ENCODE measurements at places on chromosomes 4 and X. TPM values are rescaled to one million over a fixed set of nuclear protein-coding genes. Genes with fewer than 3 reads are reported as not detected.

- ATAC-seq, result no peak
Observed at GRCh38 chrX:22795671-22796070, 204.1 kb upstream of the DDX53 start.

- no peak for ATAC-seq
Observed at GRCh38 chr4:138055890-138056289, 186.3 kb downstream of the SLC7A11 start.

DNA sequence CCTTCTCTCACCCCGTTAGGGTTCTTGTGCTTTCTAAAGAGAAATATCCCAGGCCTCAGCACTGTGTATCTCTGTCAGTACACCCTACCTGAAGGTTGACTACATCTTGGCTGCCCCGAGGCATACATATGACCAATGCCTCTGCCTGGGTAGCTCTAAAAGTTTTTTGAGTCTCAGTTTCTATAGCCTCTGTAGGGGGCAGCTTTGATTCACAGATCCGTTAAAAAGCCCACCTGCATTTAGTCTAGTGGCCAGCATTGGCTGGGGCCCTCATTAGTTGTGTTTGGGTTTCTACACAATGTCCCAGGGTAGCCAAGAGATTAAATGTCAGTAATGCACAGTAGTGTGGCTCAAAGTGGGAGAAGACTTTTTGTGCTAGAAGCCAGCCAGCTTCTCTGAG, 151.1 kb downstream of the CFAP299 start:
- no peak for ATAC-seq

- ATAC-seq, result no peak
Observed at GRCh38 chr4:81502564-81502963, 30.9 kb upstream of the RASGEF1B start.

GRCh38 chr4:160510928-160511327, 1408.0 kb downstream of the RAPGEF2 start:
- ATAC-seq, result peak; percentile 50

GRCh38 chrX:16825264-16826035, 39.2 kb downstream of the TXLNG start:
- ATAC-seq, result no peak

DNA sequence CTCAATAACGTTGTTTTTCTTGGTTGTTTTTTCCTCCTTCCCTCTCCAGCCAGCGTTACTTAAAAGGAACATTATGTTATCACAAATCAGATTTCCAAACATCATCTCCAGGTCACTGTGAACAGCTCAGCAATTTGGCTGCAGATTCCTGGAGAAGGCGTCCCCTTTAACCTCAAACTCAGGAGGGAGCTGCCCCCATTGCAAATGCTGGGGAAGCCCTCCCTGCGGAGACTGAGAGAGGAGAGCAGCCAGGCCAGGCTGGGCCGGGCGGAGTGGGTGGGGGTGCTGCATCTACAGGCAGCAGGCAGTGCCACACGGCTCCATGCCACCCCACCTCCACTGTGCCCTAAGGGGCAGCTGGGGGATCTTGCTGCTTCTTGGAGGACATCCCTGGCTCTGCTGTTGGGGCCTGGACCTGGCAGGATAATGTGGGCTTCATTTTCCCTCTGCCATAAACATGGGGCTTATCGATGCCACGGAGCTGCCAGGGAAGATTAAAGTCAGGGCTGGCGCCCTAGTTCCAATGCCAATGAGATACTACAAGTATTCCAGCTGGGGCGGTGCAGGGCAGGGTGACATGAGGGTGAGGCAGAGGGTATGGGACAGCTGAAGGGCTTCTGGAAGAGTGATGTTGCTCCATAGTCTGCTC, 148.8 kb downstream of the PJA1 start:
- no peak for ATAC-seq

GRCh38 chr4:26885912-26886274, 25.3 kb downstream of the STIM2 start:
- peak; percentile 71 for ATAC-seq

DNA sequence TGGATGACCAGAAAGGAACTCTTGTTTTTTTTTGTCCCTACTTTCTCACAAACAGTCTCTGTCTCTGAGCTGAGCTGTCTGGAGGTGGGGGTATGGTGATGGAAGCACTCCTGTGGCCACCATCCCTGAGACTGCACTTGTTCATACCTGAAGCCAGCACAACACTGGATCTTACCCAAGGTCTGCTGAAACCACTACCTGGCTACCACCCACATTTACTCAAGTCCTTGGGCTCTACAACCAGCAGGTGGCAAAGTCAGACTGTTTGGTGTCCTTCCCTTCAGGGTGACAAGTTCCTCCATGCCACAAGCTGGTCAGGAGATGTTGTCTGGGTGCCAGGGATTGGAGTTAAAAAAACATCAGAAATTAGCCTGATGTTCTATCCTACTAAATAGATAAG, 89.7 kb downstream of the NEXMIF start:
- ATAC-seq, result no peak

- peak; percentile 71 for ATAC-seq
Observed at GRCh38 chr4:101279377-101279871, 67.9 kb downstream of the PPP3CA start.

DNA sequence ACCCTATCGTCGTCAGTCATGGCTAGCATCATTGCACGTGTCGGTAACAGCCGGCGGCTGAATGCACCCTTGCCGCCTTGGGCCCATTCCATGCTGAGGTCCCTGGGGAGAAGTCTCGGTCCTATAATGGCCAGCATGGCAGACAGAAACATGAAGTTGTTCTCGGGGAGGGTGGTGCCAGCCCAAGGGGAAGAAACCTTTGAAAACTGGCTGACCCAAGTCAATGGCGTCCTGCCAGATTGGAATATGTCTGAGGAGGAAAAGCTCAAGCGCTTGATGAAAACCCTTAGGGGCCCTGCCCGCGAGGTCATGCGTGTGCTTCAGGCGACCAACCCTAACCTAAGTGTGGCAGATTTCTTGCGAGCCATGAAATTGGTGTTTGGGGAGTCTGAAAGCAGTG, 1.6 kb downstream of the ZCCHC12 start:
- ATAC-seq, result no peak

- ATAC-seq, result no peak
Observed at GRCh38 chr4:58776627-58777026, 1666.4 kb upstream of the IGFBP7 start.

DNA sequence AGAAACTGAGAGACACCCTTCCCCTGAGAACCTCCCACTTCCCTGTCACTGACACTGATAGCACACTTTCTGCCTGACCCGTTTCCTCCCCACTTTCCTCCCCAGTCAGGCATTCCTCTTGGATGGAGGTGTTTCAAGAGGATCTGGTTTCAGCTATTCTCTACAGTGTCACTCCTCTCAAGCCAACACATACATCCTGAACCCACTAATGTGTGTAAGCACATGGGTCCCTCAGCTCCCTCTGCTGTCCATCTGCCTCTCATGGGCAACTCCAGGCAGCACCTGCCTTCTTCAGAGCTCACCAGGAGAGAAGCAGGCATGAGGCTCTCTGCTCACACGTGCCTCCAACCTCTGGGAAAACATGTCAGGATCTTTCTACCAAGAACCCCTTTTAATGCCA, 207.6 kb downstream of the NAF1 start:
- ATAC-seq, result no peak

- peak; percentile 31 for ATAC-seq
Observed at GRCh38 chr4:15469402-15470127, at the start of gene CC2D2A. Gene CC2D2A (plus strand): TSS chr4:15469882. CDS start chr4:15475933, 6,051 bp downstream.

DNA sequence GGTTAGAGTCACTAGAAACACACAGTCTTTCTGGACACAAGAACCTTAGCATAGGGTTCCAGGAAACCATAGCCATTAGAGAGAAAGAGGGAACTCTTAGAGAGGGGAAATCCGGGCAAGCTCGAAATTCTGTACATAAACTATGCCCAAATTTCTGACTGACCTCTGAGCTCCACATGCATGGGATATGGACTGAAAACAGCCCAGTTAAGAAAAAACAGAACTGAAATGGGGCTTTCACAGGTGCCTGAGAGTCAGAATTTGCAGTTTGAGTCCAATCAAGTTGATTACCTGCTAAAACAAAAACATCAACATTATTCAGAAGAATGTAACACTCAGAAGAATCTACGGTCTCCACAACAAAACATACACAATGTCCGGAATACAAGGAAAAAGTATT, 13.1 kb downstream of the DCHS2 start:
- ATAC-seq, result no peak

- no peak for ATAC-seq
Observed at GRCh38 chrX:43255596-43255995, 400.5 kb upstream of the MAOA start.

DNA sequence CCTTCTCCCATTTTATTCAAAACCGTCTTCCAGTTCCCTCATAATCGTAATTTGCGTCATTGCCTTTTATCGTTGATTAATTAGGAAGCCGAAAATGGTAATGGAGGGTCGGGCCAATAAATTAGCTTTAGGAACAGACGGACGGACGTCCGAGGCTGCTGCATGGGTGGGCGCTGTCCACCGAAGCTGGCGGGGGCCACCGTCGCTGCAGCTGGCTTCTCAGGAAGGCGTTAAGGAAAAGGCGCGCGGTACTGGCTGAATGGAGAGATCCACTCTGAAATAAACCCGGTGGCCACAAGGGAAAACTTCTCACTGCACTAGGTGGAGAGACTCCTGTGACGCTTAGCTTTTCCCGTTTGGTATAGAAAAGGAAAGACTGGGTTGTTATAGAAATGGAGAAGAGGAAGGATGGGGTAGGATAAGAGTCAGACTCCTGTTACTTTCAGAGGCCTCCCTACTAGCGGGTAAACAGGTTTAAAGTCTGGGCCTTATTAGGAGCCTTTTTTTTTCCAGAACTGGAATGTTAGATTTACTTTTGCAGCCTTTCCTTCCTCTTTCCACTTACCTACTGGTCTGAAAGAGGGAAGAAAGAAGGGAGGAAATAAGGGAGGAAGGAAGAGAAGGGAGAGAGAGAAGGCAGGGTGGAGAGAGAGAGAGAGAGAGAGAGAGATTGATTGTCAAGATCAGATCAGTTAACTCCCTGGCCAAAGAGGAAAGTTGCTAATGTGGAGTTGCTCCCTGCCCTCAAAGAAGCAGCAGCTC, 11.3 kb upstream of the PRDM8 start:
- no peak for ATAC-seq

GRCh38 chrX:119669424-119670037, 23.4 kb downstream of the SEPTIN6 start:
- ATAC-seq, result no peak

DNA sequence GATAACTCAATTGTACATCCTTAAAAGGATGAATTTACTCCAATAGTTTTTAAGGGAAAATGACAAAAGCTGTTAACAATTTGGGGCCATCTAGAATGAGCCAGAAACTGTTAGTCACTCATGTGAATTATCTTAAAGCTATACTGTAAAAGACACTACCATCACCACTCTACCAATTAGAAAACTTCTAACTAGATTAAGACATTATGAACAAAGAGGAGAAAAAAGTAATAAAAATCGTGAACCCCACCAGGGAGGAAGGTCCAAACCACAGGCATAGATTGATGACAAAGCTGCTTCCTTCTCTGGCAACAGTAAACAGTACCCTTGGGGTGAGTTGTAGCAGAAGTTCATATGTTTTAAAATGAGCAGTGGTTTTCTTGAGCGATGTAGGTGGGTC, 106.1 kb downstream of the PDGFC start:
- ATAC-seq, result no peak

GRCh38 chr4:163385466-163385865, 41.8 kb downstream of the NPY5R start:
- ATAC-seq, result no peak

GRCh38 chr4:55440786-55441185, 45.0 kb downstream of the TMEM165 start:
- no peak for ATAC-seq

- ATAC-seq, result no peak
Observed at GRCh38 chrX:133586443-133586842, 171.2 kb upstream of the GPC4 start.

DNA sequence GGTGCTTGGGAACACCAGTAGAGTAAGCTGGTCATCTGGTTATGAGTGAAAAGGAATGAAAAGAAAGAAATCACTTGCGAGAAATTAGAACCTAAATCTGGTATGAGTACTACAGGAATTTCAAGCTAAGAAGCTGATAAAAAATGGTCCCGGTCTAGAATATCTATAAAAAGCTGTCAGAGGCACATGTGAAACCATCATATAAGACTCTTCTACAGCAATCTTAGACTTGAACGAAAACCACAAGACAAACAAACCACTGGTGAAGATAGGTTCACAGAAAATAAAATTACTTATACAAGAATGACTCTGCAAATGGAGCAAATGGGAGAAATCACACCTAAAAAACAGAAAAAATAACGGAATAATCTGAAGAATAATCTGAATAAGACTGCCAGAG, 69.9 kb downstream of the KDR start:
- no peak for ATAC-seq

GAGE12J gene
- total RNA-seq, result not detected

SSX2B gene
- not detected for total RNA-seq

LRCH2 gene
- not detected for total RNA-seq

AP1S2 gene
- 20.6 TPM for total RNA-seq

TMEM31 gene
- total RNA-seq, result not detected

VCX2 gene
- total RNA-seq, result not detected

RNF212 gene
- total RNA-seq, result 3.7 TPM

GAB3 gene
- total RNA-seq, result 13.5 TPM

DRP2 gene
- total RNA-seq, result 0.90 TPM

FAAH2 gene
- 13.2 TPM for total RNA-seq

EXOC1L gene
- total RNA-seq, result not detected
